ENCODE measurements at places on chromosomes 6 and 20. TPM values are rescaled to one million over a fixed set of nuclear protein-coding genes. Genes with fewer than 3 reads are reported as not detected.

B3GAT2 gene
- polyA plus RNA-seq, result not detected

AGER gene
- 7.1 TPM for polyA plus RNA-seq

- no peak for DNase-seq
Observed at GRCh38 chr6:33333666-33334065, 16.1 kb upstream of the ZBTB22 start.

GRCh38 chr6:126447367-126447766 is 107.5 kb downstream of the CENPW start:
- DNase-seq, result no peak

GRCh38 chr20:17635332-17636244 is 46.5 kb downstream of the RRBP1 start:
- DNase-seq, result no peak

DNA sequence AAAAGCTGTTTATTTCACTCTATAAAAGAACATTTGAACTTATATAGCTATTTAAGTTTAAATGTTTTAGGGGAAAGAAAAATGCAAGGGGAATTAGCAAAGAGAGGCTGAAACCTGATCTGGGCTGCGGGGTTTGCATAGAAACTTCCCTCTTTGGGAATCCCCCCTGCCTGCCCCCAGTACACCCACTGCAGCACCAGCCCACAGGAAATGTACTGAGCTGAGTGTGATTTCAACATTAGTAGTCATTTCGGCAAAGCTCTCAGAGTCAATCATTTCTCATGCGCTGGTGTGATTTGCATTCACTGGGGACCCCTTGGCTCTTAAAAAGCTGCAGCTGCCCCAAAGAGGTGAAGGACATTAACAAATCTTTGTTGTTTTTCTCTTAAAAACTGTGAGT is 859.4 kb downstream of the MAFB start:
- DNase-seq, result no peak

DNA sequence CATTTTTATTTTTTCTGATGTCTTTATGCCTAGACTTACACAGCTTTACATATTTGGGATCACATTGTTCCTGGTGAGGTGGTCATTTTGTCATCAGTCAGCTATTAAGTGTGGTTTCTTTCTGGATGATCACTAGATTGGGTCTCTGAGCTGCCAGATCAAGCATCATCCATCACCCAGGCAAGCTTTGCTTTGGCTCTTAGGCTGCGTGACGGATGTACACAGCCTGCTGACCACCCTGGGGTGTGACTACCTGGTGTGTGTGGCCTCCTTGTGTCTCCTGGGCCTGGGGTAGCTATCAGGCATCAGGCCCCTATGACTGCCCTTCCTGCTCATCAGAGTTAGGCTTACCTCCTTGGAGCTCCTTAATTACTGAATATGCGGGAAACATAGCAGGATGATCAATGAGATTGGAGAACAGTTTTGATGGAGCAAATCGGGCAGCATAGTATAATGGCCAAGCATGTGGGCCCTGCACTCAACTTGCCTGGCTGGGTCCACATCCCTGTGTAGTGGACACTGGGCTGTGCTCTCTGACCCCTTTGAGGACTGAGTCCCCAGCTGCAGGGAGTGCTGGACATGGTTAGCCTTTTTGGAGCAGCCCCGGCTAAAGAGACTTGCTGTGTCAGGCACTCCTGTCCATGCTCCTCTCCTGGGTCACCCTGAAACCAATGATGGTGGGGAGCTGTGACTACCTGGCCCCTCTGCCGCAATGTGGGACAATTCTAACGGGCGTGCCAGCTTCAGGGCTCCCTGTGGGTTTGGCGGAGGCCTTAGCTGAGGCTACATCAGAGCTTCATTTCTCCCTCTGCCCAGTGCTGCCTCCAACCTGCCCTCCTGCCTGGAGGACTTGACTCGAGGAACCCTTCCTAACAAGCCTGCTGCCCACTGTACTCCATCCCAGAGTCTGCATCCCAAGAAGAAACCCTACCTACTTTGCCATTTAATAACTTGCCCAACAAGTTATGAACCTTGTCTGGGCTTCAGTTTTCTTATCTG is 8.2 kb downstream of the DAAM2 start:
- DNase-seq, result no peak

DNA sequence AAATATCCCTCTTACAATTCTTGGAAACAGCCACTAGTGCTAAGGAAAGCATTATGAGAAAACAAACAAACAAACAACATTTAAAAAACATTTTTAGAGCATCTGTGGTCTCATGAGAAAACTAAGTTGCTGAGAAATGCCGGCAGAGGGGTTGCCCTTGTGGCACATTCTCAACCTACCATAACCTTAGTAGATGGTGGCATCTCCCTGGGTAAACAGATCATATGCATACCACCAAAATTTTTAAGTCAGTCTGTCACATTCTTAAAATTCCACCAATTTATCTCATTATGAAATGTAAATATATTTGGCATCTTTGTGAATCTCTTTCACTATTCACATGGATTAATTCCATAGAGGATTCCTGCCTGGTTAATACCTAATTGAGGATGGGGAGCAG is 575.7 kb upstream of the MARCKS start:
- DNase-seq, result no peak

DNA sequence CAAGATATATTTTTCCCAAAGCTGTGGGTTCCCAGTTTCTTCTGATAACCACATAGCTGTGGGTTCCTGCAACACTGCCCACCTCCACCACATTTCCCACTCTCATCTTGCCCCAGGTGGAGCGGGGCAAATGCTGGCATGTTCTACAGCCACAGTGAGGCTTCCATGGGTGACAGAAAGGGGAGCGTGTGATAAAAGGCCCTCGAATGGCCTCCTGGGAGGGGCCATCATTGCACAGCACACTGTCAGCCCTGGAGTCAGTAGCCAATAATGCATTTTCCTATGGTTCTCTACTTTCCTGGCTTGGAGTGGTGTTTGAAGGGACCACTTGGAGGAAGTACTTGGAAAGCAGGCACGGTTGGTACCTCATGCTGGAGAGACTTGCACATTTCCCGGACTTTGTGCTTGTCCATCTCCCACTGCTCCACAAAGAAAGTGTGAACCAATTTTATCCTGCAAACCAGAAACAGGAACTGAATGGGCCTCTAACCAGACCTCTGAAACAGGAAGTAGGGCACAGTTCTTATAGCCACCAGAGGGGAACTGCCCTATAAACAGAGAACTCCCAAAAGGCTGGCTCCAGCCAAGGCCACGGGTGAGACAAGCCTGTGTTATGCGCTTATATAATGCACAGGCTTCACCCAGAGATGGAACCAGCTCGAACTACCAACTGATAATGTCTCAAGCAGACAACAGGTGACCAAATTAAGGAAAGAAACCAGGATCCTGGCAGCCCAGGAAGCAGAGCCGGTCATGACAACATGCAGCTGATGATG is 8.6 kb downstream of the MAP3K5 start:
- no peak for DNase-seq

- DNase-seq, result no peak
Observed at GRCh38 chr6:91088515-91088914, 501.6 kb upstream of the MAP3K7 start.

Data from kidney (tissue), 22 donors.